ENCODE measurements at places on chromosomes 2 and 18.

DNA sequence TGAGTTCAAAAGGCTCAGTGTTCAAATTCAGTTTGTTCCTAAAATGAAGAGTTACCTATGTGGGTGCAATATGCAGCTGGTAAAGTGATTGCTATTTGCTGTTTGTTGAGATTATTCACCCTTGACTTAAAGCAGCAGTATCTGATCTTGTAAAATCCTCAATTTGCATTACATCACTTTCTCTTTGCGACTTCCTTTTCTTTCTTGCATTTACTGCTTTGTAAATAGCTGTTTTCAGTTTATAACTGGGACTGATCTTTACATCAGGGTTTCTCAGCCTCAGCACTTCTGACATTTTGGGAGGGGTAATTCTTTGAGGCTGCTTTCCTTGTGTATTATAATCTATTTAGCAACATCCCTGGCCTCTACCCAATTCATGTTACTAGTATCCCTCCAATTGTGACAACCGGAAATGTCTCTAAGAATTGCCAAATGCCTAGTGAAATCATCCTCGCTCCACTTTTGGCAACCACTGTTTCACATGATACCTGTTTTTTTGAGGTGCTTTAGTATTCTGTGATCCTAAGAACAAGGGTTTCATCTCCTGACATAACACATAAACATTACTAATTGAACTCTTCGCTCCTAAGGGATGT, 12.1 kb upstream of the ERCC3 start:
- no peak for ATAC-seq

GRCh38 chr2:125745514-125745913, 910.4 kb upstream of the GYPC start:
- ATAC-seq, result no peak

- no peak for ATAC-seq
These were observed 1010.7 kb downstream of the TDRD15 start for GRCh38 chr2:22134421-22134820.

- ATAC-seq, result no peak
These were observed 1.4 kb downstream of the ELP2 start for GRCh38 chr18:36130883-36131653.

DNA sequence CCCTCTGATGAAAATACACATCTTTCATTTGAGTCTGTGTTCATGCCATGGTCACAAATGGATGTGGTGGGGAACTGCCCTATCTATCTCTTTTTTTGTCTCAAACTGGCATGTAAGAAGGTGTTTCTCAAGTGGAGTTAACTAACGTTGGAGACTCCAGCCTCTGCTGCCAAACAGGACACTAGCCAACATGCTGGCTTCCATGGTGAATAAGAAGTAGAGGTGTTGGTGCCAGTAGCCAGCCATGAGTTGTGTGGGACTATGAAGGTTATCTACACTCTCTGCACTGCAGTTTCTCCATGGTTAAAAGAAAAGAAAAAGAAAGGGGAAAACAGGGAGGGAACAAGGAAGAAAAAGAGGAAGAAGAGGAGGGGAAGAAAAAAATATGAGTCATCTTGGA, 149.0 kb upstream of the TMEM200C start:
- no peak for ATAC-seq

- no peak for ATAC-seq
These were observed 36.4 kb upstream of the NT5DC4 start for GRCh38 chr2:112684415-112684775.

DNA sequence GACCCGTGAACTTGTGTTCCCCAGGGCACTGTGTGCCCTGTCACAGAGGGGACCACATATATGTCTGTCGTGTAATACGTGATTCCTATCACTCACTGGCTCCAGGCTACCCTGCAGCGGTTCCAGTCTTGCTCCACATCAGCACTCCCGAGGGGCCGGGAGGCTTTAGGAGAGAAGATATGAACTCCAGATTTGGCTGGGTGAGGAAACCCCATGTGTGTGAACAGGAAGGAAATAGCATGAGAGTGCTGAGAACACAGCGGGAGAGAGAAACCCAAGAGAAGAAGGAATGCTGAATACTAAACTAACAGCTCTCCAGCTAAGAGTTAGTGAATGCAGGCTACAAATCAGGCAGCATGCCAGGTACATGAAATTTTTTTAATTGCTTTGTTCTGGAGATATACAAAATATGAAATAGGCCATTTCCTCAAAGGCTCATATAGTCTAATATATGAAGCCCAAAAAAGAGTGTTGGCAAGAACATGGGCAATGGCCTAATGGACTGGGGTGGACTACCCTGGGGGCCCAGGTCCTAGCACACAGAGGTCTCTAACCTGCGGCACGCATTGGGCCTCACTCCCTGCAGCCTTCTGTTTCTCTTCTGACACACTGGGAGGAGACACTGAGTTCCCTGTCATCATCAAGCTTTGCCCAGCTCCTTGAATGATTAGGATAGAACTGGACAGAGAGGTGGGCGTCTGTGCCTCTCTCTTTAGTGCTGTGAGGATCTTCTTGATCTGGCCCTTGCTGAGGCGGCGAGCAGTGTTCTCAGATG, 372.8 kb upstream of the RAB6C start:
- ATAC-seq, result no peak

GRCh38 chr2:167353605-167354280, 465.5 kb downstream of the XIRP2 start:
- no peak for ATAC-seq

DNA sequence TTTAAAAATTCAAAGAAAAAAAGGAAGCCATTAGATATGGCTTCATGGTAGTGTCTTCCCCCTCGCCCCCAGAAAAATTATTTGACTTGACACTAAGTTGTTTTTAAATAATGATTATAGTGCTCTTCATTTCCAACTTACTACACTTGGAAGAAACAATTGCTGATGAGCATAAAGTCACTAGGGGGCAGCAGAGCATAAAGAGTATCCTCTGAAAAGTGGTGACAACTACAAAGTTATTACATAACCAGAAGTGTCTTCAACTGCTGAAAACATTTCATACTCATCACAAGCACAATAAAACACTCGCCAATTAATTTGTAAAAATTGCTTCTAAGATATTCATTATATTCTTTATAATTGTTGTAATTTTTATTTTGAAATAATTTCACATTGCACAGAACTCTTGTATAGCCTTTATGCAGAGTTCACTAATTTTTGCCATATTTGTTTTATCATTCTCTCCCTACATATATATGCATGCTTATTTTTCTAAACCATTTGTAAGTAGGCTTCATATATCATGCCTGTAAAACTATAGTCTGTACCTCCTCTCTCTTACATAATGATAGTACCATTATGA, 54.9 kb downstream of the EXOC6B start:
- no peak for ATAC-seq

GRCh38 chr2:218745559-218746469, 35.2 kb downstream of the TTLL4 start:
- ATAC-seq, result peak; percentile 64

GRCh38 chr18:64490207-64490606, 341.3 kb upstream of the LINC00305 start:
- no peak for ATAC-seq

DNA sequence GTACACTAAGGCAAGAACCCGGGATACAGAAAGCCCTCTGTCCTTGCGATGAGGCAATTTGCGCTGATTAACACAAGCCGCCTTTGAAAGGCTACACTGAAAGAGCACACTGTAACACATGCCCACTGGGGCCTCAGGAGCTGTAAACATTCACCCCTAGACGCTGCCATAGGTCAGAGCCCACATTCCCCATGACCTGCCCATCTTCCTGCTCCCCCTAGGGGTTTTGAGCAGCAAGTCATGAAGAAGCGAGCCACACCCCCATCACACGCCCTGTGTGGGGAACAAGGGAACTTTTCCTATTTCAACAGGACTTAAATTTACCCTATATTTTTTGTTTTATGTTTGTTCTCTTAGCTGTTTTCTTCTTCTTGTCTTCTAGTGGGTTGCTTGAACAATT, 47.8 kb upstream of the SLC4A10 start:
- no peak for ATAC-seq

DNA sequence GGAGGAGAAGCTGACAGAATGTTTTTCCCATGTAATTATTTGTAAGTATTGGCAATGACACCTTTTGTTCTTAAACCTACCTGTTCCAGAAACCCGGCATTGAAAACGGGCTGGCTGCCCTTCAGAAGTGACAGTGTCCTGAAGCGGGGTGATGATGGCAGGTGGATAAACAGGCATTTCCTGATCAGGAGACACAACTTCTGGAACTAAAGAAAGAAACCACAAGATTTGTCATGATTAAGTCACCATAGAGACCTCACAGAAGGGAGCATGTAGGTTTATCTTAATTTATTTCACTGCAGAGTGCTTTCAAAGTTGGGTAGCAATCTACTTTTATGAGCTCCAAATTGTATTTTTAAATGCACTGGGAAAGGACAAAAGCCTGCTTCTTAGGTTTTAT, 43.1 kb downstream of the TTN start:
- no peak for ATAC-seq

GRCh38 chr18:26764177-26764576, 101.3 kb downstream of the AQP4 start:
- ATAC-seq, result no peak

DNA sequence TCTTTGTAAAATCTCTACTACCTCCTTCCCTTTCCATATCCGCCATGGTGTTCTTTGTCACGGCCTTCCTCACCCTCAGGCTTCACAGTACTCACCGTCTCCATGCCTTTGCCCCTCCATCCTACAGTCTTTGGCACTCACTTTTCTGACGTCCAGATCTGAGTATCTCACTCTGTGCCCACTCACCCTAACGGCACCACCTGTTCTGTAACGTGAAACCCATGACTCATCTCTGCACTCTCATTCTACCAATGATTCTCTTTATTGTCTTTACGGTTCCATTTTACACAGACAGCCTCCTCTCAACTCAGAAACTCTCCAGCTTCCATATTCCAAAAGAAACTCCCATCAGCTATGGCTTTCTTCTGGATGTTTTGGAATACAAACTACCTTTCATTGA, 56.7 kb downstream of the NETO1 start:
- no peak for ATAC-seq

DNA sequence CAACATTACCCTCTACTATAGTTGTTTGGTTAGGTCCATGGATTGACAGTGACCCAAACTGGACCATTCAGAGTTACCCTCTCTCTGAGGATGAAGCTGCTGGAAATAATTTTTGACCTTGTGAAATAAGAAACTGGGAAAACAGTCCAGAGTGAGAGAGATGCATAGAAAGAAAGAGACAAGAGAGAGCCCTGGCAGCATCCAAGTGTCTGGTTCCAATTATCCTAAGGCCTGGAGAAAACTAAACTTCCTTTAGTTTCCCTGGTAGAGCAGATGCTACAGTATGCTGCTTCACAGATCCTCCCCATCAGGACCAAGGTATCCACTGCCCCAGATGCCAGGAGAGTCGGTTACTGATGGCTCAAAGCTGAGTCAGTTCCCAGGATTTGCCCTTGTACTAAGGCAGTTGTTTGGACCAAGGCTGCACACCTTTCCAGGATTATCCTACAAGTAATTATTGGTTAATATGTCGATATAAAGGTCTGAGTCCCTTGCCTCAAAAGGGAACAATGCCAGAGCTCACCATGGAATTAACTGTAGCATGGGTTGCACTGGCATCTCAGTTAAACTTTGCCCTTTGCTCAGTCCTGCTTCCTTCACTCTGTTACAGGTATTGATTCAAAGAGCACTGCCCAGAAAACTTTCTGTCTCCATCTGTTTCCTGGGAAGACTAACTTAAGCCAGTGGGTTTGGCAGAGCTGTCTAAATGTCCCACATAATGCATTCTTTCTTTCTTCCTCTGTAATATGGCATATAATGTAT, 14.6 kb upstream of the CHN1 start:
- ATAC-seq, result no peak

- no peak for ATAC-seq
These were observed 24.4 kb upstream of the MAL start for GRCh38 chr2:95001051-95001562.

GRCh38 chr2:39523308-39524044, 86.4 kb upstream of the MAP4K3 start:
- no peak for ATAC-seq

DNA sequence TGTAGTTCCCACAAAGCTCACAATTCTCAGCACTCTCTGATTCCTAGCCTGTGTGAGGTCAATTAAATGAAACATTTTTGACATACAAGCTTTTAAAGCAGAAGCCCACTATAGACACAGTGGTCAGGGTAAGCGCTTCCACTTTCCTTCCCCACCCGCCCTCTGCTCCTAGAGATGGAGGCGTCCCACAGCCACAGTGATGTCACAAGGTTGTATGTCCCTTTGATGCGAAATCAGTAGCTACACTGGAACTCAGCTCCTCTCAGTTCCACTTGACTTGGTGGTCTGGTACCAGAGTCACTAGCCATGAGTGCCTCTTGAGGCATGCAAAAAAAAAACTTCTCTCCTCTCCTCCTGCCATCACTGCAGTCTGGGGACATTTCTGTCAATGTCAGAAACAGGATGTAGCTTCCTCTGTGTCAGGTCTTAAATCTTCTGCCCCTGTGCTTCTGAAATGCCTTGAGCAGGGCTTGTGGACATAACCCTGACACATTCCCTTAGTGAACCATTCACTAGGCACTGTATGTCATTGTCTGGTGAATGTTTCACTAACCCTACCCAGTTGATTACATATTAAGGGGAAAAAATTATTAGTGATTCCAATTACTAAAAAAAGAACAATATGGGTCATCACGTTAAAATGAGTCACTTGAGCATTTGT, 7.8 kb downstream of the SULT1C4 start:
- no peak for ATAC-seq

- ATAC-seq, result no peak
These were observed 374.1 kb downstream of the LRATD1 start for GRCh38 chr2:15006667-15007066.

- no peak for ATAC-seq
These were observed 626.2 kb upstream of the CDH7 start for GRCh38 chr18:65124633-65125032.

GRCh38 chr18:8610459-8610851, 1.2 kb downstream of the RAB12 start:
- no peak for ATAC-seq

DNA sequence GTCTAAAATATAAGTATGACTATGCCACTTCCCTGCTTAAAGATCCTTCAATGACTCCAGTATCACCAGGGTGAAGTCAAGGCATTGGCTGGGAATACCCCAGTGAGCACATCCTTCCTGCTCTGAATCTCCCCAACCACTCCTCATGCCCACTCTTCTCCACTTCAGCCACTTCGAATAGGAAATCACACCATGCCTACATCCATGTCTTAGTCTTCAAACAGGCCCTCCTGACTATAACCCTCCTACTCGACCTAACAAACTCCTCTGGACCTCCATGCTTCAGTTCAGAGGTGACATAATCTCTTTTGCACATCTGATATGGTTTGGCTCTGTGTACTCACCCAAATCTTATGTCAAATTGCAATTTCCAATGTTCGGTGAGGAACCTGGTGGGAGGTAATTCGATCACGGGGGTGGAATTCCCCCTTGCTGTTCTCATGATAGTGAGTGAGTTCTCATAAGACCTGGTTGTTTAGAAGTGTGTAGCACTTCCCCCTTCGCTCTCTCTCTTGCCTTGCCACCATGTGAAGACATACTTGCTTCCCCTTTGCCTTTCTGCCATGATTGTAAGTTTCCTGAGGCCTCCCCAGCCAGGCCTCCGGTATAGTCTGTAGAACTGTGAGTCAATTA, 87.8 kb upstream of the TFCP2L1 start:
- ATAC-seq, result no peak

Data from gastroesophageal sphincter (tissue), 4 donors.